RWPE1 (cell line): ENCODE measurements at places on chromosomes 6 and 20.
A peak's percentile ranks its signal among the peaks of the same experiment; 100 is the strongest.

DNA sequence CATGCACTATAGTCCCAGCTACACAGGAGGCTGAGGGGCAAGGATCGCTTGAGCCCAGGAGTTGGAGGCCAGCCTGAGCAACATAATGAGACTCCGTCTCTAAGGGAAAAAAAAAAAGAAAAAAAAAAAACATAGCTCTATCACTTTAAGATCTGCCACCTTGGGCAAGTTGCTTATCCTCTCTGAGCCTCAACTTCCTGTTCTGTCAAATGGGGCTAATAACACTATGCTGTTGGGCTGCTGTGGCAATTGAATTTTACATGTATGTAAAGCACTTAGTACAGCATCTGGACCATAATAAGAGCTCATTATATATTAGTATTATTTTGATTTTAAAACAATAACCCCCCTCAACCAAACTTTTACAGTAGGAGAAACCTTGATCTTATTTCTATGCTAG, 141.5 kb downstream of the ATXN1 start:
- no peak for DNase-seq

DNA sequence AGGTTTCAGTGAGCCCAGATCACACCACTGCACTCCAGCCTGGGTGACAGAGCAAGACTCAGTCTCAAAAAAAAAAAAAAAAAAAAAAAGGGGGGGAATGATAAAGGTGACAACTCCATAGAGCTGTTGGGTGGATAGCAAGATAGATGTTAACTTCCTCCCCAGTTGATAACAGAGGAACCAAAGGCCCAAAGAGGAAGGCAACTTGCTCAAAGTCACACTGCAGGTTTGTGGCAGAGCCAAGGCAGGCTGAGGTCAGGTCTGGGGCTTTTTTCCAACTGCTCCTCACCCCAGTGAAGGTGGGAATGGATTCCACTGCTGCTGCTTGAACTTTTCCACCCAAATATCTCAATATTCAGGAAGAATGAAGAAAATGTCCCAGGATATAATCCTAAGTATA, 26.7 kb downstream of the HCK start:
- DNase-seq = no peak

DNA sequence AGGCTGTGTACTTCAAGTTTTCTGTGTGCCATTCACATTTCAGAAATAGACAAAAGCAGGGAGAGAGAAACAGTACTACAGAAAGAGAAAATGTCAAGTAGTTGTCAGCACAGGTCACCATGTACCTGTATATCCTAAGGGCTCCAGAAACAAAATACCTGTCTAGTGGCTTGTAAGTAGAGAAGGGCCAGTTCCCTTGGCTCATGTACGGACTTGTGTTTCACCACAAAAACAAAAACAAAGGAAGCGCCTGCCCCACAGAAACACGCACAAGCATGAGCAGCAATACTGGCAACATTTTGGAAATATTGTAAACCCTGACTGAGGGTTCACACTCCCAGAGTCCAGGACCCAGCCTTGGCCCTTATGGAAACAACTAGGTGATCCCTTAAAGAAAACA, 44.3 kb downstream of the CNKSR3 start:
- DNase-seq = peak; percentile 50

DNA sequence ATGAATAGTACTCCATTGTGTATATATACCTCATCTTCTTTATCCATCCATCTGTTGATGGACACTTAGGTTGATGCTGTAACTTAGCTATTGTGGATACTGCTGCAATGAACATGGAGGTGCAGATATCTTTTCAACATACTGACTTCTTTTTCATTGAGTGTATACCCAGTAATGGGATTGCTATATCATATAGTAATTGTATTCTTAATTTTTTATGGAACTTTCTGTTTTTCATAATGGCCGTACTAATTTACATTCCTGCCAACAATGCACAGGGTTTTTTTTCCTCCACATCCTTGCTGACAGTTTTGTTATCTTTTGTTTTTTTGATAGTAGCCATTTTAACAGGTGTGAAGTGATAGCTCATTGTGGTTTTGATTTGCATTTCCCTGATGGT, 5.2 kb downstream of the CCN2 start:
- no peak for DNase-seq

DNA sequence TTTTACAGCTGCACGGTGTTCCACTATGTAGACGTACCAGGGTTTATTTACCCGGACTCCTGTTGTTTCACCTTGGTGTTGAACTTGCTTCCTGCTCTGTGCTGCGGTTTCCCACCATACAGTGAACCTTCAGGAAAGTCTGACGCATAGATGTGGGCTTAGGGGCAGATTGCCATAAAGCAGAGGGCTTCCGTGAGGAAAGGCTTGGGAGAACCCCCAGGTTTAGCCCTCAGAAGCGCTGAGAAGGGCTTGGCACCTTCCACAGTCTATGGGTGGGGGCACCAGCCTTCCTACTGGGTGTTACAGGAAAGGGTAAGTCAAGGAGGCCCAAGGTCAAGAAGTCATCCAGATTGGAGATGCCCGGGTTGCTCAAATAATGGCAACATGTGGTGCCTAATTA, 19.2 kb upstream of the MRPS18A start:
- no peak for DNase-seq

DNA sequence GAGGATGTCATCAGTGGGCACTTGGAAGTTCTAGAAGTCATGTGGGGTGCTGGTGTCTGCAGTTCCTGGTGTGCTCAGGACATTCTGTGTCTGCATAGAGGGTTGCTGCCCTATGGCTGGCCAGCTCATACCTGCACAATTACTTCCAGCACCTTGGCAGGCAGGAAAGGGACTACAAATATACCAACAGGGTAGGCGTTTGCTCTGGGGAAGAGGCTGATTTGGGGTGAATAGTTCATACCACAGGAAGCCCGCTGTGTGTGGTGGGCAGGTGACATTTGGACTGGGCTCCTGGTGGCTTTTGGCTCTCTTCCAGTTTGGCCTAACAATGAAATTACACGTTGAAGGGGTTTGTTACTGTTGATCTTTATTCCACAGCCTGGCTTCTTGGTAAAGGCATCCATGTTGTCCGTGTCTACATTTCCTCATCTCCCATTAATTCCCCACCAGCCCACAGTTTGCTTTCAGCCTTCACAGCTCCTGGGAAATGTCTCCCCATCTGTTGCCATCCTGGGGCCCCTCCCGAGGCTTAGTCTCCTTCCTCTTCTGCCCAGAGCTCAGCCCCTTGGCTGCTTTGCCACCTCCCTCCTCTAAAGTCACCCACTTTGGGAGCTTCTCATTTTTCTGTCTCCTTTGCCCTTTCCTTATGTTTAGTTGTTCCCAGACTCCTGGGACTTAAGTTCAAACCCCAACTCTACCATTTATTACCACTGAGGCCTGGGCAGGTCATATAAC, 88.1 kb downstream of the RSPH3 start:
- DNase-seq = no peak

- no peak for DNase-seq
Observed at GRCh38 chr6:94341173-94341572, 921.8 kb upstream of the EPHA7 start.

- no peak for DNase-seq
Observed at GRCh38 chr6:136114661-136115060, 135.4 kb downstream of the MTFR2 start.

DNA sequence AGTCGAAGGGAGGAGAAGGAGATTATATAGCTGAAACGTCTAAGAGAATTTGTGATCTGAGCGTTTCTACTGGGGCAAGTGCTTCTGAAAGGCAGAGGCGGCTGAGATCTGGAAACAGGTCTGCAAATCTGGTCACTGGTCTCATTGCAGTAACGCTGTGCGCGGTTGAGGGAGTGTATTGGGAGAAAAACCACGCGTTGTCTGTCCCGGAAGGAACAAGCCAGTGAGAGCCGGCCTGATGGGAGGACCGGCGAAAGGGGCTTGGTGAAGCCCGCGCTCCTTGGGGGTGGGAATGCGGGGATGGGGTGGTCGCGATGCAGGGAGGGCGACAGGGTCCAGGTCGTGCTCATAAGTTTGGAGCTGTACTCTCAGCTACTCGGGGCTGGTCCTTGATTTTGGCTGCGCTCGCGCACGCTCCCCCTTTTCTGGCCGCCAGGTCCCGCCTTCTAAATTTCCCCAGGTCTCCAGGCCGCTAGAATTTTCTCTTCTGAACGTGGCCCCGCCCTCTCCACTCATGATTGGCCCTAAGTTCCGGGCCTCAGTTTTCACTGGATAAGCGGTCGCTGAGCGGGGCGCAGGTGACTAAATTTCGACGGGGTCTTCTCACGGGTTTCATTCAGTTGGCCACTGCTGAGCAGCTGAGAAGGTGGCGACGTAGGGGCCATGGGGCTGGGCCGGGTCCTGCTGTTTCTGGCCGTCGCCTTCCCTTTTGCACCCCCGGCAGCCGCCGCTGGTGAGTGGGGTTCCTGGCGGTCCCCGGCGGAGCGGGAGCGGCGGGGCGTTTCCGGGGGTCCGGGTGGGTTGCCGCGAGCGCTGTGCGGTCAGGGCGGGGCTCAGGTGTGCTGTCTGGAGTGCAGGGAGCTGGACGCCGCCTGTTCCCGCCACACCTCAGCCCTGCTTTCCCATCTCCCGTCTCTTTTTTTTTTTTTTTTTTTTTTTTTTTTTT, at the start of gene MICB:
Gene MICB, plus strand, starts transcription at position 615 of the 946 bp plus-strand sequence. Its CDS starts 49 bp downstream, at position 664.
- DNase-seq = peak; percentile 79

DNA sequence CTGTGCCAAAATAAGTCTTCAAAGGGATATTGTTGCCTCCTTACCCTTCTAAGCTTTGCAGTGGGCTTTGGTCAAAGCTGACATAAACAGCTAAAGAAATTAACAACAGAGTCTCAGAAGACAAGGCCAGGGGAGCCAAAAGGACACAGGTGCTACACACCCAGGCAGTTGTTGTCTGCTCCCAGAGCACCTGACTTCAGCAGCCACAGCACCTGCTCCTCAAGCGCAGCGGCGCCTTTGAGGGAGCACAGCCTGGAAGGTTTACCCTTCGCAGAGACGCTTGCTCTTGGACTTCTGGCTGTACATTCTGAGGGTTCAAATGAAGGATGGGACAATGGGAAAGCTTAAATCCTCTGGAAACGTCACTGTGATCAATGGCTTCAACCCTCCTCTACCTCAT, 16.6 kb downstream of the B4GALT5 start:
- no peak for DNase-seq

GRCh38 chr6:14640631-14641030, 523.1 kb downstream of the CD83 start:
- DNase-seq = no peak

DNA sequence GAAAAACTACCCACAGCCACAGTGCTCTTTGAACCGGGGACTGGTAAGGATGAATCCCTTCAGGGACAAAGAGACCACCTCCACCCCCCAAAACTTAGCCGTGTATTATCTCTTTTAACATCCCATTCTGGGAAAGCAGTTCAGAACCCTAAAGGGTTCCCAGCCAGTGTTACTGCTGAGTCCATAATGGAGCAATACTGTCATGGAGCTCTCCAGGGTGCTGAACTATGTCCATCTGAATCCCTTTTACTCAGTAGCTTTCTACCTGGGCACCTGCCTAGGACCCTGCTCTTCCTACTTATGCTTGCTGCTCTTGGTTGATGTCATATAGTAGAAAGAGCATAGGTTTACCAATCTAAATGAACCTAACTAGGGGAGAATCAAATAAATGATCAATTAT, 22.3 kb upstream of the SAYSD1 start:
- DNase-seq = peak; percentile 38

- DNase-seq = peak; percentile 55
Observed at GRCh38 chr6:45922728-45923351, 92.8 kb downstream of the CLIC5 start.

GRCh38 chr6:110526726-110527125, 50.3 kb upstream of the SLC22A16 start:
- DNase-seq = no peak

DNA sequence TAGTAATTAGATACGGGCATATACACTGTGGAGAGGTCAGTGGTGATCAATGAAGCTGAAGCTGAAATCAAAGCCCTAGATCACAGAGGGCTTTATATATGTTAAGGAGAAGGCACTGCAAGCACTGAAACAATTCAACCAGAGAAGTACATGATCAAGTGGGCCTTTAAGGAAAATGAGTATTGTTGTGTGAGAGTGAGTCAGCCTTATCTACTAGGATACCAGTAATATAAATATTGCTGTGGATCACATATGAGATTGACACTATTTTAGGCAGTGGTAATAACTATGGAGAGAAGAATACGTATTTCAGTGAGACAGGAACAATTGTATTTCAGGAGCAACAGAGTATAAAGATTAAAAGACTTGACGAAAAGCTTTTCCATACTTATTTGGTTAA, 1172.2 kb upstream of the GJE1 start:
- DNase-seq = no peak

- no peak for DNase-seq
Observed at GRCh38 chr20:63693083-63693732, 3.2 kb upstream of the TNFRSF6B start.

GRCh38 chr6:26250698-26251044, 114.3 kb upstream of the BTN3A2 start:
- no peak for DNase-seq

GRCh38 chr20:53708129-53708968, 114.7 kb upstream of the ZNF217 start:
- DNase-seq = no peak

- DNase-seq = no peak
Observed at GRCh38 chr20:64260239-64260638, 4.7 kb downstream of the PCMTD2 start.

GRCh38 chr20:61649860-61650162, 397.8 kb downstream of the CDH4 start:
- no peak for DNase-seq

- no peak for DNase-seq
Observed at GRCh38 chr6:91590191-91590590, 1003.3 kb upstream of the MAP3K7 start.

GRCh38 chr6:148962854-148963515, 216.2 kb downstream of the UST start:
- DNase-seq = no peak

GRCh38 chr6:156021746-156022396, 566.2 kb upstream of the NOX3 start:
- no peak for DNase-seq

GRCh38 chr20:17407550-17407949, 123.6 kb downstream of the BFSP1 start:
- DNase-seq = no peak

GRCh38 chr6:137877113-137877512, 10.1 kb downstream of the TNFAIP3 start:
- DNase-seq = no peak
